ENCODE measurements at places on chromosomes 5 and 9. TPM values are rescaled to one million over a fixed set of nuclear protein-coding genes. Genes with fewer than 3 reads are reported as not detected.

- H3K36me3 ChIP-seq = no peaks in the 10 kb centered on the region
- no peak overlapping the region for H3K4me3 ChIP-seq
- peaks cover 12% of the 10 kb centered on the region for H3K27me3 ChIP-seq
- H3K27ac ChIP-seq = no peak overlapping the region
- peaks cover 9% of the 10 kb centered on the region for H3K4me1 ChIP-seq
Observed at GRCh38 chr5:178355671-178356070, 123.1 kb upstream of the PHYKPL start.

DNA sequence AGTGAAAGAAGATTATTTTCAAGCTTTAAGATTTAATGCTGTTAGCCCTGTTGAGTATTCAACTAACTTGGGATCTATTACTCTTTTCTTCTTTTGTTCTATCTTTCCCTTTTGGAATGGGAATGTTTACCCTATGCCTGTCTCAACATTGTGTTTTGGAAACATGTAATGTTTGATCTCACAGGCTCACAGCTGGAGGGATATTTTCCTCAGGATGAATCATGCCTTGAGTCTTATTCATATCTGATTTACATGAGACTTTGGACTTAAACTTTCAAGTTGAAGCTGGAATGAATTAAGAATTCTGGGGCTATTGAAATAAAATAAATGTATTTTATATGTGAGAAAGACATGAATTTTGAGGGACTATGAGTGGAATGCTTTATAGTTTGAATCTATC is 607.8 kb upstream of the PTGER4 start:
- no peak overlapping the region for H3K4me3 ChIP-seq
- H3K27ac ChIP-seq = no peak overlapping the region
- no peak for DNase-seq
- no peaks in the 10 kb centered on the region for H3K36me3 ChIP-seq

DNA sequence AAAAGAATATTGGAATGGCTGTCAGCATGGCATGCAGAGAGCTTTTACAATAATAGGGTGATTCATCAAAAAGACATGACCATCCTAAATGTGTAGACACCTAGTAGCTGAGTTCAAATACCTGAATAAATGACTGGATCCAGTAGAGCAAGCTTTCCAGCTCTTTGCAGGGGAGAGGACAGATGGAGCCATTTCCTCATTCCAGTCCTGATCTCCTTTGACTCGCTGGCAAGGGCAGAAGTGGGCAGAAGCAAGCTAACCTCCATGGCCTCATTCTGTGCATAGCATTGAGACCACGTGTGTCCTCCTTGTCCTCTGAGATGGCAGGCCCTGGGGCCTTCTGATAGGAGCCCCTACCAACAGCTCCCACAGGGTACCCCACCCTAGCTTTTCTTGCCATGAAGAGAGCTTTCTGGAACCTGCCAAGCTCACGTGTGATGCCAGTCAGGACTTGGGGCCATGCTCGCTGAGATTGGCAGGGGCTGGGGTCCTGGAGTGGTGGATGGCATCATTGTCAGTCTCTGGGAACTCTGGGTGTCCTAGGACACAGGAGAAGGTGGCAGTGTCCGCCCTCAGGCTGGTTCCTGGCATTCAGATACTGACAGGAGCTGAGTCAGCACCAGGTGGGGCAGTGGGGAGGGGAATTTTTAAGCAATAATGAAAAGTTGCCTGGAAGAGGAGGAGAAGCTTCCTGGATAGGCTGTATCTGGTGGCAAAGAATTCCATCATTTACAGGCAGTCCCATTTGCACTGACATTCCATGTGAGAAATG is 33.6 kb downstream of the WWC1 start:
- peaks cover 5% of the 10 kb centered on the region for H3K27me3 ChIP-seq
- H3K27ac ChIP-seq = no peak overlapping the region
- H3K36me3 ChIP-seq = no peaks in the 10 kb centered on the region
- peaks cover 3% of the 10 kb centered on the region for H3K4me1 ChIP-seq
- DNase-seq = no peak

DNA sequence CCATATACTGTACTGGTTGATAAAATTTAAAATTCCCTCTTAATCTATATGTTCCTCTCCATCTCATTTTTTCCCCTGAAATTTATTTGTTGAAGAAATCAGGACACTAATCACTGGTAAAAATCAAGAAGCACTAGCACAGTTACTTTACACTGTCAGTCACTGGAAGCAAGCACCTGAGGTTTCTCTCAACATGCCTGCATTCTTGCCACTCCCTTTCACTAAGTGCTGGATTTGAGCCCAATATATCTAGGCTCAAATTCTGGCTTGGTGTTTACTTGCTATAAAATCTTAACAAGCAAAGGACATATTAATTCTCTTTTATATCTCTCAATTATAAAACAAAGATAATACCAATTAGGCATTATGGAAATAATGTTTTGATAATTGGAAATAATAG is 58.6 kb downstream of the DIAPH1 start:
- H3K4me1 ChIP-seq = peaks cover 43% of the 10 kb centered on the region
- H3K27ac ChIP-seq = no peak overlapping the region
- peaks cover 56% of the 10 kb centered on the region for H3K36me3 ChIP-seq
- H3K27me3 ChIP-seq = no peaks in the 10 kb centered on the region
- no peak overlapping the region for H3K4me3 ChIP-seq

DNA sequence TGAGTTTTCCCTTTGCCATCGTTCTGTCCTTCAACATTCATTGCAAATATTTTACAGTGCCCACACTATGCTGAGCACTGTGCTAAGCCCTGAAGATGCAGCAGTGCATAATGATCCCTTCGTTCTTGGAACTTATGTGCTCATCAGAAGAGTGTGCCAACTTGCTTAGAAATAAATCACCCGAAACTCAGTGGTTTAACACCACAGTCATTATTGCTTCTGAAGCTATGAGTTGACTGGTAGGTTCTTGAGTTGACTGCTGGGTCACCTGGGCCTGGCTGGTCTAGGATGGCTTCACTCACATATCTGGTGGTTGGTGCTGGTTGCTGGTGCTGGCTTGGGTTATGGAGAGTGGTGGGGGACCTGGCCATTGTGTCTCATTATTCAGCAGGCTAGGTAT is 20.9 kb downstream of the PCSK5 start:
- no peak overlapping the region for H3K4me3 ChIP-seq
- H3K27me3 ChIP-seq = no peaks in the 10 kb centered on the region
- no peaks in the 10 kb centered on the region for H3K36me3 ChIP-seq
- peaks cover 21% of the 10 kb centered on the region for H3K4me1 ChIP-seq
- DNase-seq = peak; percentile 62

DNA sequence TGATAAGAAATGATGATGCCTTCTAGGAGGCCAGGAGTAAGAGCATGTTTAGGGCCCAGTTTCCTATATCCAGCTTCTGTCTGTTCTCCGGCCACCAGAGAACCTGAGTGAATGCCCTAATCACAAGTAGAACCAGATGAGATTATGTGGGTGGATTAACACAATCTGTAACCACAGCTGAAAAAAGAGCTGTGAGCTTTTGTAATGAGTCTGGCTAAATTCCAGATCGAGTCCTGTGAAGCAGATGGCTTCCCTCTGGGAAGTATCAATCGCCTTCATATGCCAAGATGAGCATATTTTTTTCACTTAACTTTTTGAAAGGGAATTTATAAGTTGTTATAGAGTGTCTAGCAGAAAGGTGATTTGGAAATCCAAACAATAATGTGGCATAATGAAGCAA is 99.8 kb downstream of the NNT start:
- DNase-seq = no peak
- H3K36me3 ChIP-seq = peaks cover 50% of the 10 kb centered on the region
- H3K27me3 ChIP-seq = no peaks in the 10 kb centered on the region
- H3K4me1 ChIP-seq = no peaks in the 10 kb centered on the region
- no peak overlapping the region for H3K4me3 ChIP-seq

GRCh38 chr9:35844628-35845270 is 15.7 kb downstream of the TMEM8B start:
- no peak overlapping the region for H3K4me3 ChIP-seq
- H3K27me3 ChIP-seq = no peaks in the 10 kb centered on the region
- no peaks in the 10 kb centered on the region for H3K36me3 ChIP-seq
- H3K27ac ChIP-seq = no peak overlapping the region
- peaks cover 36% of the 10 kb centered on the region for H3K4me1 ChIP-seq

GRCh38 chr9:72203205-72203803 is 54.1 kb downstream of the GDA start:
- no peaks in the 10 kb centered on the region for H3K36me3 ChIP-seq
- no peak for DNase-seq
- no peaks in the 10 kb centered on the region for H3K4me1 ChIP-seq
- no peak overlapping the region for H3K4me3 ChIP-seq
- H3K27ac ChIP-seq = no peak overlapping the region

DNA sequence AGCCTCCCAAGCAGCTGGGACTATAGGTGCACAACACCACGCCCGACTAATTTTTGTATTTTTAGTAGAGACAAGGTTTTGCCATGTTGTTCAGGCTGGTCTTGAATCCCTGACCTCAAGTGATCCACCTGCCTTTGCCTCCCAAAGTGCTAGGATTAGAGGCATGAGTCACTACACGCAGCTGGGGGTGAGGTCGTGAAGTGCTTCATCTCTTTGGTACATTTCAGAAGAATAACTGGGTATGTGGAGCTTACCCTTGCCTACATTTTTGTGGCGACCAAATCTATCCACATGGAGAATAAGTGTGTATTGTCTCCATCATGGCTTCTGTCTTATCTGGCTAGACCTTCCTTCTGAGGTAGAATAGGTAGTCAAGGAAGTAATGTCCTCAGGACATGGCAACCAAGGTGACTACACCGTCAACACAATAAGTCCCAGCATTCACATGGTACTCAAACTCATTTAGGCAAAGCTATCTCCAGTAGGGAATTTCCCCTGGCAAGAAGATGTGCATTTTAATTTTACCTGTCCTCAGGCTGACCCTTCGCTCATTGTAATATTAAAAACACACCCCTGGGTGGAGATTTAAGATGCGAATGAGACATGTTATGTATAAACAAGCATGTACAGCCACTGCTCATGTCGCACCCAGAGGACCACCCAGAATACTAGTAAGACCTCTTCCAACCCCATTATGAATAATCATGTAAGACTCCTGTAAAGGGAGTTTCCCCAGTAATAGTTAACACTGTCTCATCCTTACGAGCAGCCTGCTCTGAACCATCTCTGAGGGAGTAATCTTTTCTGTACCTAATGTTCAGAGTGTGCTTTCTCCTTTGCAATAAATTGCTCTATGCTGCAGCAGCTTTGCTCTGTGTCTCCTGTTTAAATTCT is 1173.2 kb downstream of the TAF11L14 start:
- no peak overlapping the region for H3K27ac ChIP-seq
- no peaks in the 10 kb centered on the region for H3K36me3 ChIP-seq
- no peak for DNase-seq
- no peak overlapping the region for H3K4me3 ChIP-seq
- H3K27me3 ChIP-seq = peaks cover 1% of the 10 kb centered on the region

DBH gene
- not detected for total RNA-seq

HACD4 gene
- total RNA-seq = 2.4 TPM

All from activated CD4-positive, alpha-beta memory T cell treated with anti-CD3 and anti-CD28 coated beads for 36 hours (primary cell).